ENCODE measurements at places on chromosomes 11 and 22.

DNA sequence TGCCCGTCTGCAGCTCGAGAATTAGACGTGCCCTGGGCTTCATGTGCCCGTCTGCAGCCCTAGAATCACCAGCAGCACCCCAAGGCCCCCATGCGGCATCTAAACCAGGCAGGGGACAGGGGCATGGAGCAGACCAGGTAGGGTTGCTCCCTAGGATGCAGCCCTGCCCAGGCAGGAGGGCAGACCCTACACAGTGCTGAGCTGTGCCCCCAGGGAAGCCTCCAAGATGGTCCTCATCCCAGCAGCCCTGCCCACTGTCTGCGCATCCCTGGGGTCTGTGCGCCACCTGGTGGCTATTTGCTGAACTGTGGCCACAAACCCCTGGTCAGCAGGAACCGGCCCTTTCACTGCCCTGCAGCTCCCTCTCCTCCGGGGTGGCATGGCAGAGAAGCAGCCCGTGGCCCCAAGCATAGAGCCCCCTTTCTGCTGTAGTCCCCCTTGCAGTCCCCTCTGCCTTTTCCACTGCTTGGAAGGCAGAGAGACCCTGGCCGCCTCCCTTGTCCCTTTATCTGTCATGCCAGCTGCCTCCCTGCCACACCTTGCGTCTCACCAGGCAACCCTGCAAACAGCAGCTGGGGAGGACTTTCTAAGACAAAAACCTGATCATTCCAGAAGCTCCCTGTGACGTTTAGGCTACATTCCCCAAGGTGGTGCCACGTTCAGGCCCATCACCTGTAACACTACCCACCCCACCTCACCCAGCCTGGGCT, 86.6 kb downstream of the KCNQ1 start:
- DNase-seq = peak; percentile 72

DNA sequence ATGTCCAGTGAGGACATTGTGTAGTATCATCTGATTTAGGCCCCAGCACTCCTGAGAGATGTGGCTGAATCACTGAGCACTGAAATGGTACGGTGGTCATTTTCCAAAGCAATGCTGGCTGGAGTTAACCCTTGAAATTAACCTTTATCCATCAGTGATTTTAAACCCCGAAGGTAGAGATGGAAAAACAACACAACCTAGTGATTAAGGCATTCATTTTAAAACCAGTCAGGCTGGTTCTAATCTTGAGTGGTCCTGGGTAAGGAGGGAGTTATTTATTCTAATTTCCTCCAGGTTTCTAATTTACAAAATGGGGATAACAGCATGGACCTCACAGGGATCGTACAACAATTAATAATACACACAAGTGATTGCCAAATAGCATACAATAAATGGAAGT, 6.6 kb upstream of the CSNK2A3 start:
- DNase-seq = no peak

GRCh38 chr11:22177186-22177585, 15.7 kb upstream of the ANO5 start:
- DNase-seq = no peak

- DNase-seq = peak; percentile 61
Observed at GRCh38 chr11:76148941-76149613, 57.2 kb downstream of the WNT11 start.

GRCh38 chr11:132803436-132803835, 728.9 kb downstream of the OPCML start:
- DNase-seq = no peak

Data from PC-3 (cell line).